ENCODE measurements at places on chromosomes 2 and 18.

DNA sequence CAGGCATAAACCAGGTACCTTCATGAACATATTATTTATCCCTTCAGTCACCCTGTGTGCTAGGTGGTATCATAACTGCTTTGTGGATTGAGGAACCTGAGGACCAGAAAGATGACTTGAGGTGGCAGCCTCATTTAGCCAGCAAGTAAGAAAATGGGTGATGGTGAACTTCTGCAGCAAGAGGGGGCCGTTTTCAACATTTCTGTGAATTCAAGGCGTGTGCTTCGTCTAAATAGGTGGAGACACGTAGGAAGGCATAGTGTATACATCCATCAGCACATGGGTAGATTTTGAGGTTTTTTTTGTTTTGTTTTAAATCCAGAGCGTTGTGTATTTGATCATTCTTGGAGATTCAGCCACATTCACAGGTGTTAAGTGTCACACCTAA lies 118.7 kb downstream of the SPTBN1 start:
- DNase-seq = no peak

GRCh38 chr2:47029737-47030524 lies 114.3 kb upstream of the MCFD2 start:
- DNase-seq = no peak

GRCh38 chr2:162174746-162175145 lies 22.7 kb upstream of the GCG start:
- DNase-seq = no peak

DNA sequence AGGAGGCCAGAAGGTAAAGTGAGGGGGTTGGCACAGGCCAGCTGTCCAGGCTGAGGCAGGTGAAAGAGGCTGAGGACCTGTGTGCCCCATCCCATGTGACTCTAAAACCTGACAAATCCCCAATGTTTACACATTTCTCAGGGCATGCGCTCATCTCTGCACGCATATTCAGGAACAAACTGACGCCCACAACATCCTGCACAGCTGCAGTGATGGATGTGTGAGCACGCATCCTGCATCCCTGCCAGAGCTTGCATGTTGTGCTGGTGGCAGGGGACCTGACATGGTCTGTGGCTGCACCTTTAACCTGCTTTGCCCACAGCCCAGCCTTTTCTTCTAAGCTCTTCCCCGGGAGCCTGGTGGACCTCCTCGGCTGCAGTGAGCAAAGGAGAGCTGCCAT lies 83.1 kb downstream of the FBXO15 start:
- peak; percentile 67 for DNase-seq

DNA sequence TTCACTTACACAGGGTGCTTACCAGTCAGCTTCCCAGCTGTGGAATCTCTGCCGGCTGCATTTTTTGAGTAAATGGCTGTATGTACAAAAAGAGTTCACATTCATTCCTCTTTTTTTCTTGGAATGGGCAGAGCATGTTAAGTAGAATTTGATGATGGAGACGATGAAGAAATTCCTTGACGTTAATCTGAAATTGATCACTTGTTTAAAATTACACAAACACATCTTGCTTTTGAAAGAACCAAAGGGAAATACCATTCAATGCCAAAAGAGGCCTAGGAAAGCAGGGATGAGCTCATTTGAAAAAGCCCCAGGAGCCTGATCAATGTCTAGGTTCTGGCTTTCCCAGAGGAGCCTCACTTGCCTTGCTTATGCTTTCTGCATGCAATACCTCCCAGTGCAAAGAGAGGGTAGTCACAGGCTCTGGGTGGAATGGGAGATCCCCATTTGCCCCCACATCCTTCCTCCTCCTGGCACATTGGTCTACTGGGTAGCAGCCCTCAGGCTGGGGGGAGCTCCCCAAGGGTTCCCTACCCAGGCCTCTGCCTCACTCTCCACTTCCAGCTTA lies 12.3 kb upstream of the SMAD7 start:
- DNase-seq = no peak

DNA sequence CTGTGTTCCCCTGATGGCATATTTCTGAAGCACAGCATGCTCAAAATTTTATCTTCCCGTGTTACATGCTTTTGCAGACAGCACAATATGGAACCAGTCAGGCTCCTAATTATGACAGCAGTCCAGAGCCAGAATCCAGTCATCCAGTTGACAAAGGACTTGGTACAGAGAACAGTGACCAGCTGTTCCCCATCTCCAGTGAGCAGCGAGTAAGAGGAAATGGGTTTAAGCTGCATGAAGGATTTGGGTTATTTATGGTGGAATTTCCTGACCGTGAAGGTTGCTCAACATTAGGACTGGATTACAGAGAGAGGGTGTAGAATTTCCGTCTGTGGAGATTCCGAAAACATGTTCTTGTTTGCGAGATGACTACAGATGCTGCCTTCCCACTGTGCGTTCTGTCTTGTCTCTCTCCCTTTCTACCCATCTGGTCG lies 24.4 kb downstream of the SGPP2 start:
- no peak for DNase-seq

DNA sequence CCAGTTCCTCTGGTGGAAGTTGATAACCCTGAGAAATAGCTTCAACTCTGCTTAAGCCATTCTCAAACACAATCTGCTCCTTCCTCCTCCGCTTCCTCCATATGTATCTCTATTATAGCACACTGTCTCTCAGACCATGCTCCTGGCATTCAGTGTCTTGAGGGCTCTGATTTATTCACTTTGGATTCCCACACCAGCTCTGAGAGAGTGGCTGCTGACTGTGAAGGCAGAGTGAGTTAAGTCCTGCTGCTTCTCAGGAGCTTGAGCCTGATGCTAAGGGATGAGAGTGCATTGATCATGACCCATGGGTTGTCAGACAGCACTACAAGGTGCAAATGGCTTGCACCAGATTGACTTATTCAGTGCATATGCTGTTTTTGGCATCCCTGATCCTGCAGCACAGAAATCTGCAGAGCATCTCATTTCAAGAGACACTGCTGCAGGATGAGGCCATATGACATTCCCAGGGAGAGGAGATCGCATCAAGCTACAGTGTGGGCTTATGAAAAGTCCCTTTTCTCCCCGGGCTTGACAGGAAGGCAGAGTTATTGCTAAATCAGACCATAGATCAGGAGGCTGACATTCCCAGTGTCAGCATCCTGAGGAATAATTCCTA lies 500.5 kb upstream of the RAB6C start:
- no peak for DNase-seq

- DNase-seq = no peak
Observed at GRCh38 chr2:127632592-127633489, 13.1 kb upstream of the GPR17 start.

- DNase-seq = no peak
Observed at GRCh38 chr2:233090879-233091278, 30.7 kb downstream of the INPP5D start.

DNA sequence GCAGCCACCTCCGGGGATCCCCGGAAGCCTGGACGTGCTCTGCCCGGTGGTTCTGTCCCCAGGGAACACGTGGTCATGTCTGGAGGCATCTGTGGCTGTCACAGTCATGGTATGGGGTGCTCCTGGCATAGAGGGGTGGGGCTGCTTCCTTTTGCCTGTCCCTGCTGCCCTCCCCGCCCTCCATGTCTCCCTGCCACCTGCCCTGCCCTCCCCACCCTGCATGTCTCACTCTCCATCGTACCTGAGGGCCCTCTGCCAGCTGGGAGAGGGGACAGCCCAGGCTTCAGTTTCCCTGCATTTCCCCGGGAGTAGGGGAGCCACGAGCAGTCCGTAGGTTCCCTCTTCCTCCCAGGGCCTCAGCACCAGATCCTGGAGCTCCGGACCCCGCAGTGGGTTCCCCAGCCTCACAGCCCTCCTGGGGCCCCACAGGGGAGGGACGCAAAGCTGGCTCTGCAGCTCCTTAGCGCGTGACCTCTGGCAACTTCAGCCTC lies 90.0 kb upstream of the CTDP1 start:
- DNase-seq = no peak

DNA sequence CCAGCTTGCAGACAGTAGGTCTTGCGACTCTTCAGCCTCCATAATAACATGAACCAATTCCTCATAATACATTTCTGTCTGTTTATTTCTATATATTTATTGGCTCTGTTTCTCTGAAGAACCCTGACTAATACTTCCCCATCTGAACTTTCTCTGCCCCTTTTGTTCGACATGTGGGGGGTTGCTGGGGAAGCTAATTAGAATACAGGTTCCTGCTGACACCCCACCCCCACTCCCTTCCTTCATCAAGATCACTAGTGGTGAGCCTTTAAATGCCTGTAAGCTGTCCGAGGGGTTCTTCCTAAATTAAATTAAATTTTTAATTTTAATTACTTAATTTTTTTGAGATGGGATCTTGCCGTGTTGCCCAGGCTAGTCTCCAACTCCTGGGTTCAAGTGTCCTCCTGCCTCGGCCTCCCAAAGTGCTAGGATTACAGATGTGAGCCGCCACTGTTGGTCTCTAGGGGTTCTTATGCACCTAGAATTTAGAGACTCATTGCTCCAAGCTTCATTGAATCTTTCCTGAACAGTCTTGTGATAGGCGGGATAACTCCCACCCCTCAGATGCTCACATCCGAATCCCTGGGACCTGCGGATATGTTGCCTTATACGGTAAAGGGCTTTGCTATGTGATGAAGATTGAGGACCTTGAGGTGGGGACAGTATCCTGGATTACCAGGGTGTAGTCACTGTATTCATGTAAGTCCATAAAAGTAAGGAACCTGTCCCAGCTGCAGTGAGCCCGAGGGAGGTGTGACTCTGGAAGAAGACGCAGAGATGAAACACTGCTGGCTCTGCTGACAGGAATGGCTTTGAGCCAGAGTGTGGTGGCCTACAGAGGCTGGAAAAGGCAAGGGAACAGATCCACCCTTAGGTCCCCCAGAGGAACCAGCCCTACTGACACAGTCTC lies 26.2 kb downstream of the HPCAL1 start:
- no peak for DNase-seq

- DNase-seq = no peak
Observed at GRCh38 chr2:100974712-100975520, 27.2 kb upstream of the RPL31 start.

DNA sequence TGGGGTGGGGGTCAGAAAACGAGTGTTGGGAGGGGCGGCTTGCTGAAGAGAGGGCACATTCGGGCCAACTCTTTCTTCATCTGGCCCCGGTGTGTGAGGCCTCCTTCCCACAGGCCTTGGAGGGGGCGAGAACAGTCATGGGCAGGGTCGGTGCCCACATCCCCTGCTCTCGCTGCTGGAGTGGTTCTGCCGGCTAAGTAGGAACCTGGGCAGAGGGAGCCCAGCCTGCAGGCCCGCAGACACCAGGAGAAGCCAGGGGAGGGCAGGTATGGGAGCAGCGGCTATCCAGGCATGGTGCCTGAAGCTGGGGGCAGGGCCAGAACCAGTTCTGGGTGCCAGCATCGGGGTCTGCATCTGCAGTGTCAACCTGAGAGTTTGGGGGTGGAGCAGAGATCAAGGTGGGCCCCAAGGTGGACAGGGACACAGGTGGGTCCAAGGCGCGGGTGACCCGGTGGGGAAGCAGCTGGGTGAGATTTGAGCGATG lies 46.6 kb upstream of the HPCAL1 start:
- DNase-seq = no peak

GRCh38 chr2:128640845-128641360 lies 322.2 kb upstream of the HS6ST1 start:
- DNase-seq = no peak

DNA sequence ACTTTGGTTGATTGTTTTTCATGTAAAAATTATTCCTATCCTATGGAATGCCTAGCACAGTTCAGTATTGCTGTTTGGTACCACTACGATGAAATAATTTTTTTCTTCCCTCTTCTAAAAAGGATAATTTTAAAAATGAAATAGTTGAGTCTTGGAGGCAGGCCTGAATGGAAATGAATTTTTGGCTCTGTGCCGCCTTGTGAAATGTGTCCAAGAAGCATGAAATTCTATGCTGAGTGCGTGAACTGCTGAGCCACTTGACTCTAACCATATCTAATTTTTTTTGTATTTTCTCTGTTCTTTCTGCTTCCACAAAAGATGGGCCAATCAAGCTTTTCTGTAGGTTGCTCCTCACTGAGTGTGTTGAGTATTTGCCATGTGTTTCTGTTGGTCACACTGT lies 95.0 kb downstream of the PRPF40A start:
- no peak for DNase-seq

DNA sequence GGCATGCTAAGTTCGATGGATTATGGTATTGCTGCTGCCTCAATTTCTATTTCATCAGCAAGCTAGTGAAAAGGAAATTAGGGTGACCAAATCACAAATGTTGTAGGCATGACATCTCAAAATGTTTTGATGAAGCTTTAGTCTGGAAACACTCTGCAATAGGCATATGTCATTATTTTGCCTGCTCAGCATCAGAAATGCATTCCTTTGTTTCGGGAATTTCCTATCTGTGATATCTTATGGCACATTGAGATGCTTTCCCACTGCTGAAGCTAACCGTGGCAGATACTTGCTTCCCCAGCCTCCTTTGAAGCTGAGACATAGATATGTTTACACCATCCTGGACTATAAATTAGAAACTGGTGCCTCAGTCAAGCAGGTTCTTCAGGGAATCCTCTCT lies 119.7 kb downstream of the CDC42EP3 start:
- DNase-seq = no peak

DNA sequence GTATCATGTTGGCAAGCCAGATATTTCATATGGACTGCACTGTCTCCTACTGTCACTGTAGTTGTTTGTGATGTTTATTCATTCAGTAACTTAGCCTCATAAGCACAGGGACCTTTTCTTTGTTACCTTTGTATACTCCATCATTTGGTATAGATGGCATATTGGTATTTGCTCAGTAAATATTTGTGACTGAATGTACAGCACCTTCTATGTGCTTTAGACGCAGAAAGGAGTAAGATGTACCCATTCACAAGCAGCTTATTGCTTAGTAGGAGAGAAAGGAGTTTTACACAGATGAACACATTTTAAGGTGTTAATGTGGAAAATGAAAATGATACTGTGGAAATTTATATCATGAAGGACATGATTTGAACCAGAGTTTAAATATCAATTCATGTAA lies 12.0 kb downstream of the EPC2 start:
- DNase-seq = no peak

DNA sequence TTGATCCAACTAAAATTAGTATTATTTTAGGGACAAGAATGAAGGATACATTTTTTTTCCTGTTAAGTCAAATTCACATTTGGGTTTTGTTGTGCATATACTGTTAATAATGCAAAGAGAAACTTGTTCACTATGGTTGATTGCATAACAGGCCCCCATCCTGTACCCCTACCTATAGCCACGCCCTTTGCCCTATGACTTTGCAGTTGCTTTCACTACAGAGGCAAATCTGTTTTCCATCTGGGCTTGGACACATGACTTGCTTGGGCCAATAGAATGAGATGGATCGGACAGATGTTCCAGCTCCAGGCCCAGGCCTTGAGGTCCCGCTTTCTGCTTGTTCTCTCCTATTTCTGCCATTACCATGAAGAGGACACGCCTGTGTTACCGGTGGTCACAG lies 278.5 kb upstream of the HNRNPA3 start:
- no peak for DNase-seq
